CD14-positive monocyte (primary cell): ENCODE measurements at places on chromosomes 12 and 14. TPM values are rescaled to one million over a fixed set of nuclear protein-coding genes. Genes with fewer than 3 reads are reported as not detected.

INHBC gene
- not detected in 2 replicates for polyA plus RNA-seq

ANO2 gene
- polyA plus RNA-seq = not detected

ADCY4 gene
- polyA plus RNA-seq = 5.1 and 11.9 TPM in 2 replicates

ART4 gene
- not detected in 2 replicates for polyA plus RNA-seq

OLR1 gene
- polyA plus RNA-seq = 0.88 TPM

GRCh38 chr12:53289891-53290290 is 5.5 kb upstream of the PFDN5 start:
- H3K27me3 ChIP-seq = no peaks in the 10 kb centered on the region
- H3K27ac ChIP-seq = no peak overlapping the region
- DNase-seq = no peak
- H3K36me3 ChIP-seq = peaks cover 71% of the 10 kb centered on the region

- H3K4me1 ChIP-seq = peaks cover 24% of the 10 kb centered on the region
- no peaks in the 10 kb centered on the region for H3K36me3 ChIP-seq
- no peaks in the 10 kb centered on the region for H3K27me3 ChIP-seq
- no peak for DNase-seq
Observed at GRCh38 chr14:34013721-34014060, 62.8 kb upstream of the EGLN3 start.

GRCh38 chr14:61282746-61283145 is 1.6 kb upstream of the TMEM30B start:
- no peak overlapping the region for H3K27ac ChIP-seq
- no peaks in the 10 kb centered on the region for H3K36me3 ChIP-seq
- H3K27me3 ChIP-seq = peaks cover 79% of the 10 kb centered on the region
- H3K4me3 ChIP-seq = no peak overlapping the region
- no peak for DNase-seq
- peaks cover 14% of the 10 kb centered on the region for H3K4me1 ChIP-seq

DNA sequence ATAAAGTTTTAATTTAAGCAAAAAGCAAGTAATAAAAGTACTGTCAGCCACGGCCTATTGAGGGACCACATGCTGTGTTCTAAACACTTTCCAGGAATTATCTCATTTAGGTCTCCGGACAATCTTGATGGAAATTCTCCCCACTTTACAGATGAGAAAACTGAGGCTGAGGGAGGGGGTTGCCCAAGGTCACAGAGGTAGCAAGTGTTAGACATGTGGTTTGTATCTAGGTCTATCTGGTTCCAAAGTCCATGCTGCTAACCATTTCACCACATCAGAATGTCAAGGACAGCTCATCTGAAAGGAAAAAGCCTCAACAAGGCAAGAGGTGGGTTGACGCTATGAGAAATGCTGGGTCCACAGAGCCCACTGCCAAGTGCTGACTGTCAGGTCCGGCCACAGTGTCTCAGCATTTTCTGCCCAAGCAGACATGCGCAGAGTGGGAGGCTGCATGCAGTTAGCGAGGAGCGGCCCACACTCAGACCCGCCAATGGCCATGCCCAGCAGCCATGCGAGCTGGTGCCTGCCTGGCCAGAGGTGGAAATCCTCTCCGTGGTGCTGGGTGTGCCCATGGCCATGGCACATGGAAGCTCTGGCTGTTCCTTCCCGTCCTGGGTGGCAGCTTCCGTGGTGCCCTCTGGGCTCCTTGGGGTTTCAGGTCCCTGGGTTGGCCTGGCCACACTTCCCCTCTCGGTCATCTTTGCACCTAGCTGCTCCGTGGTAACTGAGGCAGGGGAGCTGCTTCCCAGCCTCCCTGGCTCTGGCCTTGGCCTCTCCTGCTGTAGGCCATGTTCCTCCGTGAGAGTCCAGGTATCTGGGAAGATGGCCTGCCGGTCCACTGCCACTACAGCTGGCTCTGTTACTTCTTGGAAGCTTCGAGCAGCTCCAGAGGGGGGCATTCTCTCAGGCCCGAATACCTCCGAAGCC is 18.0 kb upstream of the RPLP0 start:
- no peaks in the 10 kb centered on the region for H3K4me1 ChIP-seq
- no peak for DNase-seq
- H3K27ac ChIP-seq = no peak overlapping the region
- no peaks in the 10 kb centered on the region for H3K27me3 ChIP-seq
- H3K4me3 ChIP-seq = no peak overlapping the region

GRCh38 chr14:95025941-95026340 is 131.4 kb downstream of the DICER1 start:
- H3K4me1 ChIP-seq = no peaks in the 10 kb centered on the region
- no peak for DNase-seq
- H3K27me3 ChIP-seq = no peaks in the 10 kb centered on the region
- no peak overlapping the region for H3K27ac ChIP-seq
